ENCODE measurements at places on chromosomes 7 and 10. TPM values are rescaled to one million over a fixed set of nuclear protein-coding genes. Genes with fewer than 3 reads are reported as not detected.

The ABCB1 gene
- total RNA-seq: 1.7 TPM

The CNPY1 gene
- not detected for total RNA-seq

The HIP1 gene
- 5.3 TPM for total RNA-seq

The TEX47 gene
- not detected for total RNA-seq

The SSC4D gene
- total RNA-seq: 0.28 TPM

The ABCA13 gene
- total RNA-seq: 1.4 TPM

The TNS3 gene
- 150 TPM for total RNA-seq

The EMX2 gene
- not detected for total RNA-seq

The TACC2 gene
- total RNA-seq: 2.7 TPM

The TAS2R60 gene
- total RNA-seq: not detected

All from smooth muscle cell of bladder (primary cell).